Naive thymus-derived CD8-positive, alpha-beta T cell (primary cell): ENCODE measurements at places on chromosomes 13 and 19.

- no peak for DNase-seq
Measured at GRCh38 chr13:37195621-37196020, 90.2 kb upstream of the CSNK1A1L start.

- DNase-seq, result no peak
Measured at GRCh38 chr19:28990522-28990921, 222.4 kb downstream of the UQCRFS1 start.

GRCh38 chr19:16970821-16971220, 55.8 kb downstream of the CPAMD8 start:
- no peak for DNase-seq

- no peak for DNase-seq
Measured at GRCh38 chr13:46479283-46479682, 73.7 kb upstream of the LRCH1 start.

DNA sequence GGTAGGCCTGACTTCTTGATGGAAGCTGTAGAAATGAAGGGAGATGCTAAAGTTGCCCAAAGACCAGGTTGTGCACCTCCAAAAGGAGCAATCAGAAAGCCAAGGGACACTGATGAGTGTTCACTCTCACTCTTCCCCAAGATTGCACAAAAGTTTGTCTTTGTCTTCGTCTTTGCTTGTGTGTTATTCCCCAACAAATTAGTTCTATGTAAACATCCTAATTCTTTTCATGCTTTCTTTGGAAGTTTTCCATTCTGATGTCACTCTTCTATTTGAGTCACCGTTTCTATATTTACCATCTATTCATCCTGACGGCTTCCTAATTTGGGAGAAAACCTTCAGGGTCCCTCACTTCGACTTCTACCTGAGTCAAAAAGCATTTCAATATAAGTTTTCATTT, 3.7 kb upstream of the TMEM272 start:
- DNase-seq, result no peak

GRCh38 chr19:18159810-18160209, 6.8 kb downstream of the PIK3R2 start:
- DNase-seq, result no peak

DNA sequence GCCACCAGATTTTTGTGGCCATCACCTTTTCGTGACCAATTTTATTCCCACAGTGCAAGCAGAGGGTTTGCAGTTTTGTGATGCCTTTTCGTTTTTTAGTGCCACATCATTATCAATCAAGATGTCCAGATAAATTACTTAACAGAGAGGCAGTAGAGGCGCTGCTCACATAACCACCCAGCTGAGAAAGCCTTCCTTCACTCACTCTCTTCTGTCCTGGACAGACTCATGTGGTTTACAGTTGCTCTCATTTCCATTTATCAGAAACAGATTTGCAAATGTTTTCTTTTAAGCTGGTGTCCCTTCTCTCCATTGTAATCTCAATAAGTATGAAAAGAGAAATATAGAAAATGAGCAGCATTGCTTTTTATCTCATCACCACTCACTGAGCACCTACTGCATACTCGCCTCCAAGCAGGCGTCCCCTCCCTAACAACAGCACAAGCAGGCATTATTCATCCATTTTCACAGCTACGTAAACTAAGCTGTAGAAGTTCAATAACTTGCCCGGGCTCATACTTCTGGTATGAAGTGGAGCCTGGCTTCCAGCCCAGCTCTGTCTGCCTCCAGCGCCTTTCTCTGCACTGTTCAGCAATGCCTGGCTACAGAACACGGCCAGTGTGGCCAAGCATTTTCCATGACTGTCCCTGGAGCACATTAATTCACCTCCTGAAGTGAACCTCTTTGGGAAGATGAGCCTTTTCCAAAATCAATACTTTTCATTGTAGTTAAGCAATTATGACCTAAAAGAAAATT, 34.6 kb upstream of the KATNAL1 start:
- DNase-seq, result no peak

GRCh38 chr13:79648191-79648590, 167.2 kb downstream of the NDFIP2 start:
- DNase-seq, result no peak

- peak; percentile 23 for DNase-seq
Measured at GRCh38 chr19:15154002-15154612, 46.7 kb downstream of the NOTCH3 start.

DNA sequence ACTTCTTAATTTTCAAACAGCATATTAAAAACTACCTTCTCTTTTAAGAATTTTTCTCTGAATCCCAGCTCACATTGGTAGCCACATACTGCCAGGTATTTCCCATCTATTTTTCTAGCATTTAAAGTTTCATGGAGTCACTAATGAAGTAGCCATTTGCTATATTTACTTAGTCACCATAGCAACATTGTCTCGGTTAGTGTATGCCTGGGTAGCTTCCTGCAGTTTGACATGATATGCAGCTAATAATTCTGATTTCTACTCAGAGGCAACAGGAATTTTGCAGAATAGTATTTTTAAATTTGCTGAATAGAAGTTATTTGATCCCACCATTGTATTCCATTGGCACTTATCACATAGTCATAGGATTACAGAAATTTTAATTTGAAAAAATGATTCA, 30.9 kb upstream of the KCTD4 start:
- no peak for DNase-seq

GRCh38 chr19:33662391-33663092, 40.8 kb downstream of the CHST8 start:
- no peak for DNase-seq

GRCh38 chr19:48867123-48867745, 1.2 kb downstream of the PLEKHA4 start:
- DNase-seq, result no peak

GRCh38 chr19:3821156-3821555, 35.0 kb upstream of the MATK start:
- no peak for DNase-seq

DNA sequence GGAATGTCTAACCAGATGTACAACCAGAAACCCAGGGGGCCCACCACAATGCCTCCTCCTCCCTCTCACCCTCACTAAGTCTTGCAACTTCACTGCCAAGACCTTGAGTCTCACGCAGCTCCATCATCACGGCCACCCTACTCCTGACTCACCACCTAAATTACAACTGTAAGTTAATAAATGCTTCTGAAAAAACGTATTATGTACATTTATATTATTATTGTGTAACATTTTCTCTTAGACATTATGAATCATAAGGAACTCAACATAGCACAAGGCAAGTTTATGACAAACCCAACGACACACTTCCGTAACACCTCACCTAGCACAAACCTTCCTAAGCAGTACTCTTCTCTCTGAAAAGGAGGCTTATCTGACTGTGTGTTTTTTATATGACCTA, 20.7 kb downstream of the MIPEP start:
- no peak for DNase-seq

GRCh38 chr13:112799394-112799793, 109.6 kb downstream of the ATP11A start:
- no peak for DNase-seq

DNA sequence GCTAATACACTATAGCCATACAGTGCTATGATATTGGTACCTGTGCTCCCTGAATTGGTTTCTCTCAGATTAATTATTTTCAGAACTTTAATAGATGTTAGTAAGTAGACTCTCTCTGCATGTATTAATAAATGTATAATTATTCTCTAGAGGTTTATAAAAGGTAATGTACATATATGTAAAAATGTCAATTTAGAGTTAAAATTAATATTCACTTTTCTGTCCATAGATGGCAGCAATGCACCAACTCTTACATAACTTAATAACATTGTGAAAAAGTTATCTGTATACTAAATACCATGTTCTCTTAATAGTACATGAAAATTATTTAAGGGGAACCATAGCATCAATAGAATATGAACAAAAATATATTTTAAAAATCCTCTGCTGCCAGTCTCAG, 515.0 kb upstream of the KLHL1 start:
- no peak for DNase-seq

DNA sequence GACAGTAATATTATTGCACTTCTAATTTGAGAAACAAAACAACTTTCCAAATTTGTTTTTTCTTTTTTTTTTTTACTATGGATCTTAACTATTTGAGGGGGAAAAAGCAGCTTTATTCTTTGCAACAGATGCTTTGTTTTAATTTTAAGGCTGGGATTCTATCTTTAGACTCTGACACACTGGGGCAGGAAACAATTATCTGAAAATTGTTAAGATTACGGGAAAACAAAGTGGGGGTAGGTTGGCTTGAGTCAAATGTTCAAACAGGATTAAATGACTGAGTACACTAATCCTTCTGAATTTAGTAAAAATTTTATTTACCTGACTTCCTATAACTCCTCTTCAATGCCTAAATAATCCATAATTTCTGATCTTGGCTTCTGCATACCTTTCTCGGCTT, 543.2 kb downstream of the SLITRK6 start:
- no peak for DNase-seq

DNA sequence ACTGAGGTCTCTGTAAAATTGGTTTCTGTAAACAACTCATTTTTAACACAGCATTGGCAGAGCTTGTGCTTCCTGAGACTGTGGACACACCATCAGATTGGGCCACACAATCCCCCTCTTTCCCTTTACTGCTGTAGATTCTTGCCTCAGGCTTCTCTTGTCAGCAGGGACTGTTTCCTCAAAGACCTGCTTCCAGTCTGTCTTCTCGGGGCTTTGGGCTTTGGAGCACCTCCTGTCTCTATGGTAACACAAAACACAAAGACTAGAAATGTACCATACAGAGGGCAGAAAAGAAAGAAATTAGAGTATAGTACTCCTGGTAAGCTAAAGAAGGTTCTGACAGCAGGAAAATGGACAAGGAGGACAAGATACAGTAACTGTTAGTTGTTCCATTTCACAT, 484.5 kb downstream of the DIAPH3 start:
- no peak for DNase-seq

GRCh38 chr13:33250609-33251008, 34.9 kb downstream of the STARD13 start:
- DNase-seq, result no peak

DNA sequence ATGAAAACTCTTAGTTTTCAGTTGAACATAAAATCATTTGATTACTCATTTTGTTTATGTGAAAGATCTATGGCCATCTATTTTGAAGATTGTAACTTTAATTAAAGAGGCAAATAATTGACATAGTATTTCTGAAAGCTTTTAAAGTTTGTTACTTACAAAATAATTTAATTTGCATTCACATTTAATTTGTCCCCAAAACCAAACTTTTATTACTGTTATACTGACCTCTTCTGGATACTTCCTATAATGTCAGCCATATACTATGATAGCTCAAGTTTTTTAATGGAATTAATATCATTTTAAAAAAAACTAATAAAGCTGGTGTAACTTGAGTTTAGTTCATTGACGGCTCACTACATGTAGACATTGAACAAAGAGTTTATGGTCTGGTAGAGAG, 4.9 kb upstream of the SGCG start:
- DNase-seq, result no peak

DNA sequence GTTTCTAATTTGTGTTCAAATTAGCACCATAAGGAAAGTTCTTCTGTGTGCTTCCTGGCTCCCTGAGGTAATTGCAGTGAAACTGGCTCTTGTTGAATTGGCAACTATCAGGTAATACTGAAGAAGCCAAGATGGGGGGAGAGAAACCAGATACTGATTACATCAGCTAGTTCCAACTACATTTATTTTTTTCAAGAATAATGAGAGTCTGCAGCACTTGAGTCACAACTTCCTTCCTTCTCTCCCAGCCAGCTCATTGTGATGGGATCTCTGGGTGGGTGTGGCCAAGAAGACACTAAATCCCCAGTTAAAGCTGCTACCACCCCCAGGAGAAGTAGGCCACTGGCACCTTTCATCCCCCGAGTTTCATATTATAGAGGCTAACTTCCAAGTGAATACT, 100.7 kb upstream of the RXFP2 start:
- no peak for DNase-seq

- no peak for DNase-seq
Measured at GRCh38 chr13:48249018-48249417, 16.0 kb downstream of the ITM2B start.

DNA sequence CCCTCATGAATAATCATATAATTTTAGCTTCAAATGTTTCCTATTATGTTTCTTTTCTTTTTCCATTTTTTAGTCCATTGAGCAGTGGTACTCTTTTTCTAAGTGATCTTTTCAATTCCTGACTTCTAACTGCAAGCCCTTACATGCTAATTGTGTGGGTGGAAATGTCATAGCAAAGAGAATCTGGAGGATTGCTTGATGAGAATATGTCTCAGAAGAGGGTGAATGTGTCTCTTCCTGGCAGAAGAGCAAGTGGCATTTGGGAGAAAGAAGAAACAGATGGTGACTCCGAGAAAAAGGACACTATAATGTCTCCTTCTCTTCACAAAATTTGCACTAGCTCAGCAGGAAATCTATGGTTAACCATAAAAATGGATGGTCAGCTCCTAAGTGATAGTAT, 2320.0 kb downstream of the PCDH9 start:
- DNase-seq, result no peak

GRCh38 chr13:112952759-112953551, 16.1 kb upstream of the MCF2L start:
- no peak for DNase-seq

- no peak for DNase-seq
Measured at GRCh38 chr19:45592366-45592765, 7.8 kb upstream of the OPA3 start.

- DNase-seq, result no peak
Measured at GRCh38 chr13:64709079-64709478, 2521.1 kb downstream of the PCDH9 start.

DNA sequence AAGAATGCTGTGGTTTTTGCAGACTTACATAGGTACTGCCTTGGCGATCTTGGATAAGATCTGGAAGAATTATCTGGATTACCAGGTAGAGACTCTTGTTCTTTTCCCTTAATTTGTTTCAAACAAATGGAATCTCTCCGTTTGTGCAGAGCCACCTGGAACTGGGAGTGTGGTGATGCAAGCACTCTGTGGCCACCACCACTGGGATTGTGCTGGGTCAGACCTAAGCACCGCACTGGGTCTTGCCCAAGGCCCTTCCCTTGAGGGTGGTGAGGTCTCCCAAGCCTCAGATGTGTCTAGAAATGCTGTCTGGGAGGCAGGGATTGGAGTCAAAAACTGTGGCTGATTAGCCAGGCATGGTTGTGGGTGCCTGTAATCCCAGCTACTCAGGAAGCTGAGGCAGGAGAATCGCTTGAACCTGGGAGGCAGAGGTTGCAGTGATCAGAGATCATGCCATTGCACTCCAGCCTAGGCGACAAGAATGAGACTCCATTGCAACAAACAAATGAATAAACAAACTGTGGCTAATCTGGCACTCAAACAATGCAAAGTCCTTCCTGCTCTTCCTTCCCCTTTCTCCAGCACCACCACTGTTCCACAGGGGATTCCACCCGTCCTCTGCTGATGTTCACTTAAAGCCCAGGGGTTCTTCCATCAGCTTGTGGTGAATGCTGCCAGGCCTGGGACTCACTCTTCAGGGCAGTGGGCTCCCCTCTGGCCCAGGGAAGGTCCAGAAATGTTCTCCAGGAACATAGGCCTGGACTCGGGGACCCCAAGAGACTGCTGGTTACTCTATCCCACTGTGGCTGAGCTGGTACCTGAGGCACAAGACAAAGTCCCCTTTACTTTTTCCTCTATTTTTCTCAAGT, 10.8 kb upstream of the CEACAM1 start:
- no peak for DNase-seq

DNA sequence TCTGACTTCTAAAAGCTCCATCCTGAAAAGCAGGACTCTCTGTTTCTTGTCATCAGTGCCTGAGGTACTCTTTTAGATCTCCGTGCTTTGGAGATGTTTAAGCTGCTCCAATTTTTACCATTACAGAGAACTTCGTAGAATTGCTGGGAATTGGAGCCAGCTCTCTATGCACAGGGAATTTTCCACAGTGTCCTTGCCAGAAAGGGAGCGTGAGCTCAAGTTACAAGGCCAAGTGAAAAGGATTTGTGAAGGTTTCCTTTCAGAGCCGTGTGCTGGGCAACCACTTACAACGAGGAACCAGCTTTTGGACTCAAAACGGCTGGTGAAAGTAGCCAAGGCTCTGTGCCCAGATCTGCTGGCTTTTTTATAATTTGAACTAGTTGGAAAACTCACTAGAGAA, 82.6 kb downstream of the NUFIP1 start:
- DNase-seq, result no peak
